ENCODE measurements at places on chromosomes 3 and 15.

DNA sequence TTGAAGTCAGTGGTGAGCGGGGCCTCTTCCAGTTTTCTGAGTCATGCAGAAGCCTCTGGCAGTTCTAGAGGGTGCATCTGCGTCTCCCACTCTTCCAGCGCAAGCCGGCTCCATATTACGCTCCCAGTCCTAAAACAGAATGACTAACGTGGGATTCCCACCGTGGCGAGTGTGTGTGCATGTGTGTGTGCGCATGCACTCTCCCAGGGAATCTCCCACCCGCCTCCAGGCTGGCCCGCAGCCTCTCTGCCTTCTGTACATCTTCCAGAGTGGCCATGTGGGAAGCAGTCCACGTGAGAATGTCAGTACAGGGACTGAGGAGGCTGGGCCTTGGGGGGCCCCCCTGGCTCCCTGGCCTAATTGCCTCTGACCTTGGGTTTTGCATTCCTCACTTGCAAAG lies 87.7 kb downstream of the LSM3 start:
- peak; percentile 96 for DNase-seq

GRCh38 chr15:64464276-64465005 lies 4.1 kb downstream of the ZNF609 start:
- no peak for DNase-seq

DNA sequence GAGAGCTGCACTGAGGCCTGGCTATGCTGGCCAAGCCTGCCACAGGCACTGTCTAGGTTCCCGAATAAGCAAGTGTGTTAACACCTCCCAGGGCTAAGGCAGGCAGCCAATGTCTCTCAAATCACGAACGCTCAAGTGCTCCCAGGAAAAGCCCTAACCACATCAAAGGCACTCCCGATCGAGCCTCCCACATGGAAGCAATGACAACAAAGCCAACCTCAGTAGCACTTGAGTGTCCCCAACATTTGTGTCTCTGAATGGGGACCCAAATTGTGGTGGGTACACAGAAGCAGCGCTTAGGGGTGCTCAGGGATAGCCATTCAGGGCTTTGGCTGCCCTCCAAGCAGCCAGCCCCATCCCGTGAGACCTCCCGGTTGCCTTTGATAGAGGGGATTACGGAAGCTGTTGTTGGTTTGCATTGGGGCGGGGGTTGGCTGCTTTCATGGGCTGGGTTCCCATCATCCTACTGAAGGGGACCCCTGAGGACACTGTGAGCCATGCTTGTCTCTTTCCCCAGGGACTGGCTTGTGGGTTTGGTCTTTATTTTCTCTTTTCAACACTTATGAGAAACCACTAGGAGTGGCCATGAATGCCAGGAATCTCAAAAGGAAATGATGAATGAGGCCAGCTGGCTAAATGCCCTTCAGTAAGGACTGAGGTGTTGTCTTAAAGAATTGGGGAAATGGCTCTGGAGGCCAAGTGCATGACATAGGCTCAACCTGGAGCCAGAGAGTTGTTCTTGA lies 234.1 kb upstream of the FEZF2 start:
- no peak for DNase-seq

DNA sequence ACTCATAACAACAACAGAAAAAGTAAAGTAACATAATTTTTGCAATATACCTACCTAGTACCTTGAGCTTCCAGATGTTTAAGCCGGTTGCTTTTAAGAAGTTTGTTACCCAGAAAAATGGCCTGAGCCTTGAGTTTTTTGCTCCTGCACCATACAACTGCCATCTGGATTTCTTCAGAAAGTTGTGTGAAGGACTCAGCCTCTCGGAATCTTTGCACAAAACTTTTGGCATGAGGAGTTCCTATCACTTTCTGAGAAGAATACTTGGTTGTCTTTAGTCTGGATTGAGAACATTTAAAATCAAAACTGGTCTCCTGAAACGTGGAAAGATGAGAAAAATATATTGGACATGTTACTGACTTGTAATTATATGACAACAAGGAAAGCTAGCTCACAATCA lies 17.3 kb downstream of the GTPBP8 start:
- DNase-seq, result no peak

DNA sequence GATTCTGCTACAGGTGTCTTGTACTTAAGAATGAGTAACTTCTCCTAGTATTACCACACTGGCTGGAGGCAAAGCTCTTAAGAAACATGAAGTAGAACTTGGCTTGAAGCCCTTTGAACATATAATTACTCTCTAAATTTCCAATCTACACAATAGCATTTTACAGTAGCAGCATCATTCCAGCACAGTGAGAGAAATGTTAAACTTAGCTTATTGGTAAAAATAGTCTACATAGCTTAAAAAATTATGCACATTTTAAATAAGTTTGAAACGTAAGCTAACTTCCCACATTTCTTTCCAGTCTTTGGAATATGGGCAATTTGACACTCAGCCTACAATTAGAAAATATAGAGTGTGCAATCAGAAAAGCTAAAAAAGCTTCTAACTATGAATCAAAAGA lies 32.8 kb upstream of the TOP2B start:
- no peak for DNase-seq

DNA sequence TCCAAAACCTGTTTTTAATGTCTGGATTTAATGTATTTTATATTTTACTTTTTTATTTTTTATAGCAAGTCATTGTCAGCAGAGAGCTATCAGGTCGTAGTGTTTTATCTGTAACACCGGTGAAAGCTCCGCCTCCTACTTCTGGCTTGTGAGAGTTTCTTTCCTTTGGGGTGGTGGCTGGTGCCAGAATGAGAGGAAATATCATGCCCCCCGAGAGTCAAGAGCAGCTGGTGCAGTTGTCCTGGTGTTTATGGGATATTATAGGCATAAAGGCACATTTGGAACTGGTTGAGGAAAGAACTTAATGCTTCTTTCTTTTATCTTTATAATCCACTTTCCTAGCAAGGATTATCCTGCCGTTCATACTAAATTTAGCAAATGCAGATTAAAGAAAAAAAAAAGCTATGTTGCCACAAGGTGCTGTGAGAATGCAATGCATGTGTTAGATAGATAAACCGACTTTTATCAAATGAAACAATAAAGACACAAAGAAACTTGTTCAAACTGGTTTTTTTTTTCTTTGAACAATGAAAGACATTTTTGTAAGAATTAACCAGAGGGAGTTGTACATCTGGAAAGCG lies 260.1 kb upstream of the PLSCR5 start:
- no peak for DNase-seq

DNA sequence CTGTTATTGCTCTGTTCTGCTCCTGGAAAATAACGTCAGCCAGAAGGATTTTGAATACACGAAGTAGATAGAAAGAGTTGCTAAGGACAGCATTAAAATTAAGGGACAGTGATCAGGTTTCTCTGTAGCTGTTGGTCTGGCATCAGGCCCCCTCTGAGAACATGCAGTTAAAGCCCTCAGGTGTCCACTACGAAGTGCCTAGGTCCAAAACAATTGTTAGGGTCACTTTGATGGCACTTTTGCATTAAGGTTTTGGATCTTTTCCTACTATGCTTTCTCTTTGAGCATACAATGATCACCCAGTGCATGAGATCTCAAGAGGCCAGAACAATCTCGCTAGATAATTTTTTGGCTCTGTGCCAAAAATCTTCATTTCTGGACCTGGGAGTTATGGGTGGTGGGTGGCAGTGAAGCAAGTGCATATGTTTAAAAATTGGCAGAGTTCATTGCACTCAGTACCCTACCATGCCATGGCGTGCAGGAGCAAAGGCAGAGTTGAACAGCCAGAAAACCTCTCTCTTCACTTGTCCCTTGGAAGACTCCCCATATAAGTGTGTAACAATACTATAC lies 797.6 kb downstream of the ROBO2 start:
- no peak for DNase-seq

DNA sequence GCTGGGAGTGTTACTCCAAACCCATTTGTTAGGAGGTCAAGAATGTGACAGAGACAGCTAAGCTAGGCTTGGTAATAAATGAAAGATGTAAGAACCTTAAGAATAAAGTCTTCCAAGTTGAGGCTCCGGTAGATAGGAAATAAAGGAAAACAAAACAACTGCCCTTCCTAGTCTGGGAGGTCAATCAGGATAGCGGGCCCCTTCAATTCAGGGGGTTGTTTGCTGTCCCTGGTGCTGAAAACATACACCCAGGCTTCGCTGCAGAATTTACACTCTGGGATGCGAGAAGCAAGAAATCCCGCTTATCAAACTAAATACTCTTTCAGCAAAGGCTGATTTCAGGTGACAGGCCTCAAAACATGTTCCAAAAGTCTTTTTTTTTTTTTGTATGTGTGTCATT lies 393.4 kb downstream of the NTRK3 start:
- DNase-seq, result peak; percentile 19

GRCh38 chr3:132283440-132283839 lies 33.8 kb upstream of the ACP3 start:
- peak; percentile 81 for DNase-seq

- no peak for DNase-seq
Measured at GRCh38 chr15:99139276-99139675, 34.4 kb downstream of the SYNM start.

DNA sequence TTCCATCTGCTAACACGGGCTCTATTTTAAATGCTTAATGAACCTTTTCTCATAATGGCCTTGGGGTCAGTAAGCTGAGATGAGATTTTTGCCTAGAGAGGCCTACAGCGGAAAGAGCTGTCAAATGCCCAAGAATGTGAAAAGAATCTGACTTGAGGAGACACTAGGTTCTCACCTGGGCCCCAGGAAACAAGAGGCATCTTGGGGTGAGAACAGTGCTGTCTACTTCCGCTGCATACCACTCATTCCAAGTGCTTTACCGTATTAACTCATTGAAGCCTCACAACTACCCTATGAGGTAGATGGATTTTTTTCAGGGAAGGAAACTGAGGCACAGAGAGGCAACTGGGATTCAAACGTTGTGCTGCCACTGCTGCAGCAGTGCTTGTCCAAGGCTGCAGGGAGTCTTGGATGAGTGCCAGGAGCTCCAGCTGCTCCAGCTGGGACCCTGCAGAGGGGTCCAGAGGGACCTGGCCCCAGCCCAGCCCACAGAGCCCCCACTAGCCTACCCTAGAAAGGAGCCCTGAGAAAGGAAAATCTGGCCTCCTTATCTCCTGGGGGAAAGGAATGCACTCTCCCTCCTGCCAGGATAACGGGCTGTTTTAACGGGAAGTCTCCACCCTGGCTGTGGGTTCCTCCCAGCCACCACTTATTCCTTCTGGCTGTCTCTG lies 68.4 kb downstream of the SLC12A8 start:
- DNase-seq, result peak; percentile 38

DNA sequence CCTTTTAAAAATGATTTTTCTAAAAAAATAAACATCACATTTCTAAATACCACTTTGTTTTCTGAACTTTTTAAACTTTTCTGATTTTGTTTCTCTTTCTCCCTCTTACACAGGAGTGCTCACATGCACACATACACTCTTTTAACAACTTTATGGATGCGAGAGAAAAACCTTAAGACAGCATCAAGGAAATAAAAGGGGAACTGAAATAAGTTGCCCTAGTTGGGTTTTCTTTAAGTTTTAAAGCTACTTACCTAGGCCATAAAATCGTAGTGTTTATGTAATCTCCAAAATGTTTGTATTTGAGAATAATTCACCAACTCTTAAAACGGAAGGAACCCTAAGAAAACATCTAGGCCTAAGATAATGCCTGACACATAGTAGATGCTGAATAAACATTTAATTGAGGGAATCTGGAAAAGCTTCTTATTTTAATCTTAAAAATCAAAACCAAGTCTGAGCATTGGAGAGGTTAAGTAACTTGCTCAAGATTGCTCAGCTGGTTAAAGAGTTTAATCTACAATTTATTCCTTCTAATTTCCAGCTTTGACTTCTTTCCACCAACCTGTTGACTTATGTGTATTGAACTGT lies 1.2 kb upstream of the BBX start:
- no peak for DNase-seq

DNA sequence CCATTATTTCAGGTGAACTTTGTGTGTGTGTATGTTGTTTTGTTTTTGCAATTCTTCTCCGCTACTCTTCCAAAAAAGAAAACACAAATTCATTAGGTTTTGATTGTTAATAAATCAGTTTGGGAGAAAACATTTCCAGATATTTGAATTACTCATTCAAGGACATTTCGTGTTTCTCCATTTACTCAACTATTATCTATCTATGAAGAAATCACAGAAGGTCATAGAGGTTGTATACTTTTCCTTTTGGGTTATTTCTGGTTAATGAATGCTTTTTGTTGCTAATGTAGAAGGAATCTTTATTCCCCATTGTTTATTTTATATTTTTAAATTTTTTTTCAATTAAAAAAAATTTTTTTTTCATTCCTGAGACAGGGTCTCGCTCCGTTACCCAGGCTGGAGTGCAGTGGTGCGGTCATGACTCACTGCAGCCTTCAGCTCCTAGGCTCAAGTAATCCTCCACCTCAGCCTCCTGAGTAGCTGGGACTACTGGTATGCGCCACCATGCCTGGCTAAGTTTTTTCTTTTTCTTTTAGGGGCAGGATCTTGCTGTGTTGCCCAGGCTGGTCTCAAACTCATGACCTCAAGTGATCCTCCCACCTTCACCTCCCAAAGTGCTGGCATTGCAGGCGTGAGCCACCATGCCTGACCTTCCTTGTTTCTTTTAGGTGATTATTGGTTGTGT lies 28.4 kb downstream of the IGF1R start:
- DNase-seq, result no peak

DNA sequence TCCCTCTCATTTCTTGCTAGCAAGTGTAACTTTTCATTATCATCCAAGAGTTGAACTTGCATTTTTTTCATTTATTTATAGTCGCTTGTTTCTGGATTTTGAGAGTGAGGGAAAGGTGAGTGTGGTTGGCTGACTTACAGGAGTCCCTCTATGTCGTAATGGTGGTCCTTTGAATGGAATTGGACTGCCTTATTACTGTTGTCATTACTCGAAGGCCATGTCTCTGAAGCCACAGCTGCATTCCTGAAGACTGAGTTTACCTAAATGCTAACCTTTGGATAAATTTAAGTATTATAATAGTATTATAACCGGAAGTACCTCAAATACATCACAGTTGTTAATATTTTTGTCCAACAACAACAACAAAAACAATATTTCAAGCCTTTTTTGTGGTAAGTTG lies 488.9 kb downstream of the GABRG3 start:
- DNase-seq, result no peak

- peak; percentile 7 for DNase-seq
Measured at GRCh38 chr15:76169911-76170800, 110.4 kb downstream of the TMEM266 start.
